ENCODE measurements at places on chromosomes 5 and 9.

DNA sequence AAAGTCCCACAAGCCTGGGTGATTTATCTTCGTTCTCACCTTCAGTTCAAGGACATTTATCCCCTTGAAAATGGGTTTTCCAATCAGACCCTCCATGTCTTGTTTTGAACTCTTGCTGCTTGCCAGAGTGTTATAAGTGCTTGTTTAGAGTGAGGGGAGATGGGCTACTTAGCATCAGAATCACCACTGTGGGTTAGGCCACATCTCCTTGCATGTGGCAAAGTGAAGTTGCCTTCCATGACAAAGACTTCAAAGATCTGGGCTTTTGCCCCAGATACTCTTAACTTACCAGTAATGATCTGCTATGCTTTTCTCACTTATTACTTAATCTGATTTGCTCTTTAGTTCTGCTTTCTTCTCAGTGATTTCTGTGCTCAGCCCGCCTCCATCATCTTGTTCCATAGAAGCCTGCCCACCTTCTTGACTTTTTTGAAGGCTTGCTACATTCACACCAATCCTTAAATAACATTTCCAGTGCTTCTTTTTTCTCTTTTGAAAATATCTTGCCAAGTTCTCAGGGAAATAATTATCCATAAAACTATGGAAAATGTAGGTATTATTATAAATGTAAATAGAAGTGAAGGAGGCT lies 39.0 kb downstream of the GPR21 start:
- DNase-seq: no peak

- DNase-seq: no peak
Observed at GRCh38 chr9:24614070-24614469, 68.4 kb upstream of the IZUMO3 start.

- DNase-seq: peak; percentile 2
Observed at GRCh38 chr5:114192108-114192507, 169.8 kb upstream of the KCNN2 start.

GRCh38 chr5:172064358-172064757 lies 57.9 kb upstream of the FBXW11 start:
- DNase-seq: no peak

DNA sequence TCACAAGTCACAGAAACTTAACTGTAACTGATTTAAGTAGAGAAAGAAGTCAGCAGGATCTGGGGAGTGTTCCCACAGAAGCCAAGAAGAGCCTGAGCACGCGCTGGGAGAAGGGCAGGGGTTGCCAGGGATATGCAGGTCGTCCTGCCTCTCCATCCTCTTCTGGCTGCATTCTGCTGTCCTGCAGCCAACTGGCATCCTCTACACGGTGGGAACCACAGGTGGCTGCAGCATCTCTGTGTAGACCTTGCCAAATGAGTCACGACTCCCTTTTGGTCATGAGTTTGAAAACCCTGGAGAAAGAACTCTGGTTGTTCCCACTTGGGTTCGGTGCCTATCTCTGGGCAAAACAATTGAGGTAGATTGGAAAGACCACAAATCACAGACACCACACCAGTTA lies 38.4 kb upstream of the PCA3 start:
- no peak for DNase-seq

- peak; percentile 99 for DNase-seq
Observed at GRCh38 chr5:172795318-172795977, 24.5 kb upstream of the DUSP1 start.

- DNase-seq: no peak
Observed at GRCh38 chr9:93645921-93646639, 69.7 kb downstream of the PHF2 start.

DNA sequence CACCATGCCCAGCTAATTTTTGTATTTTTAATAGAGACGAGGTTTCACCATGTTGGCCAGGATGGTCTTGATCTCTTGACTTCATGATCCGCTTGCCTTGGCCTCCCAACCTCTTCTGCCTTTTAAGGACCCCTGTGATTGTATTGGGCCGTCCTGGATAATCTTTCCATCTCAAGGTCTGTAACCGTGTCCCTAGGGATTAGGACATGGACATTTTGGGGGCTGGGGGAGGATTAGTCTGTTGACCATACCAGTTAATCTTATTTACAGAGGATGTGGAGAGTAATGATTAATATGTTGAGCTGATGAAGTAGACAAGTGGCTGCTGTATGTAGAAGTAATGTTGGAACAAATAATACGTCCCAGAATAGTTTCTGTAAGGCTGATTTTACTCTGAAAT lies 23.1 kb downstream of the LNPEP start:
- DNase-seq: no peak

GRCh38 chr5:115588640-115589039 lies 13.6 kb downstream of the TICAM2 start:
- DNase-seq: no peak
